ENCODE measurements at places on chromosomes 3 and 15.

- DNase-seq = no peak
These were observed 9.8 kb upstream of the OR5K4 start for GRCh38 chr3:98343647-98344507.

GRCh38 chr3:103977417-103977816 lies 1389.3 kb upstream of the ALCAM start:
- no peak for DNase-seq

DNA sequence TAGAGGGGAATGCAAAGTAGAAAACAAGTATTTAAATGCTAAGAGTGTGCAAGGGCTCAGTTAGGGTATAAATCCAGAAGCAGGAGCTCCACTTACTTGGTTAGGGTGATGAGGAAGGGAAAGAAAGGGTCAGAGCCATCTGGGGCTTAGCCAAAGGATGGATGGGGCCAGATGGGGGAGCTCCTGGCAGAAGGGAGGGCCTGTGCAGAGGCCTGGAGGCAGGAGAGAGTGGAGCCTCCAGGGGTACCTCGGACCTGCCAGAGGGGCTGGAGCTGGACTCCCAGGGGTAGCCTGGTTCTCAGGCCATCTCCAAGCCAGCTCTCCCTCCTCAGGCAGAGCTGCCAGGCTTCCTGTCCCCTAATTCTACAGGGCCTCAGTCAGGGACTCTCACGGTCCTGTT lies 506.3 kb downstream of the SHQ1 start:
- peak; percentile 28 for DNase-seq

- no peak for DNase-seq
These were observed 76.1 kb upstream of the CMSS1 start for GRCh38 chr3:99741588-99741987.

DNA sequence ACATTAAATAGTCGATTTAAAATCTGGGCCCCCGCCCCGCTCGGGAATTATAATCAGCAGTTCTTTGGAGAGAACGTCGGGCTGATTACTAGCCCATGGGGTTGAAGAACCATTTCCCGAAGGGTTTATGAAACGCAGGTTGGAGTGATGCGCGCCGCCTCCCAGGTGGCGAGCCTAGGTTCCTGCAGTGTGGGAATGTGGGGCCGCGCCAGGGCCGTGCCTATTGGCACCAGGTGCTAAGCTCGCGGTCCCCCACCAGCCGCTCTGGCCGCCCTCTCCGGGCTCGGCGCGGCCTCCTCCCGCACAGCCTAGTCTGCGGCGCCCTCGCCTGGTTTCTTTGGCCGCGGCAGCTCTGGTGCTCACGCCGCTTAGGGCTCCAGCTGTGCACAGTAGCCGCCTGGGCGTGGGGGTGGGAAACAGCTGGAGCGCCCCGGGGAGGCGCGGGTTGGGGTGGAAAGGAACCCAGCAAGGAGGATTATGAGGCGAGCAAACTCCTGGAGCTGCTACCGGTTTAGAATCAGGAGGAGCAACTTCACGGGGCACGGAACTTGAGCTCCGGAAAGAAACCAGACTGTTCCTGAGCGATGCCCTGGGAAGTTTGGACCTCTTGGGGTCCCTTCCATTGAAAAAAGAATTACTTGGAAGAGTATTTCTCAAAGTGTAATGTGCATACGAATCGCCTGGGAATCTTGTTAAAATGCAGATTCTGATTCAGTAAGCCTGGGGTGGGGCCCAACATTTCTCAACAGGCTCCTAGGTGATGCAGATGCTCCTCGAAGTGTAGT lies 5.6 kb upstream of the MECOM start:
- DNase-seq = peak; percentile 67

DNA sequence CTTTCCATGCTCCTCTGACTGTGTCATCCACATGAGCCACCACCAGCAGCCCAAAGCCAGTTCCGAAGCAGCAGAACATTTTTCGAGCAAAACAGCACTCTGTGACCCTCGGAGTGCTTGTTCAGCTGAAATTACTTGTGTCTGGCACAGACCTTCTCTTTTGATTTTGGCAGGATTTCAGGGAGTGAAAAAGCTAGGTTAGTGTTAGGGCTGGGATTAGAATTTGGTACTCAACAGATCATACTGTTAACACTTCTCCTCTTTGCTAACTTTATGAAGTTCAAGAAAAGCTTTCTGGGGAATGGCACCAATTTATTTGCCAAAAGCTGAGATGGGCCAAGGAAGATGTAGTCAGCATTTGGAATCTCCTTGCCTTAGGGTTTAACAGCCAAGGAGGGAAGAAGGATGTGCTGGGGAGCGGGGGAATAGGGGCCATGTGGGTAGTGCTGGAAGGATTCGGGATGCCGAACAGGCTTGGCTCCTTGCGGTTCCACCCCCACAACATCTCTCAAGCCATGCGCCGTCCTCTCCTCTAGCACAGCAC lies 55.1 kb upstream of the TRA2B start:
- DNase-seq = no peak

- DNase-seq = peak; percentile 64
These were observed at the start of gene FAM81A for GRCh38 chr15:59437817-59438624. FAM81A (plus strand) TSS chr15:59438186; CDS start chr15:59458627, 20,441 bp downstream.

GRCh38 chr15:90001683-90002427 lies 731 bp downstream of the ZNF710 start:
- peak; percentile 76 for DNase-seq

DNA sequence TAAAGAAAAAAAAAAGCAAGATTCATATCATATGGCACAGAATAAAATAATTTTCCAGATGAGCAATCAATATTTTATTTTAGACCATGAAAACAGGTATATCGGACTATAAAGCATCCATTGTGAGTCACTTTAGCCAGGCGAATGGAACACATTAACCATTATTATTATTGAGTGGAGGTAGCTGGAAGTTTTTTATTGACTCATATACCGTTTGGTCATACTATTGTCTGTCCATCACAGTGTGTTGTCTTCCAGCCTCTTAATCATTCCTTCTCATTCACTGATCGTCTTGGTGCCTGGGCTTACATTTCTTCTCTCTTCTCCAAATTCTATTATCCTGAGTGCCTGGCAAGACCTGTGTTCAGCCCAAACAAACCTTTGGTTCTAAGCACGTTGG lies 634.8 kb downstream of the MECOM start:
- no peak for DNase-seq

GRCh38 chr3:39079530-39079929 lies 27.7 kb downstream of the WDR48 start:
- DNase-seq = no peak

DNA sequence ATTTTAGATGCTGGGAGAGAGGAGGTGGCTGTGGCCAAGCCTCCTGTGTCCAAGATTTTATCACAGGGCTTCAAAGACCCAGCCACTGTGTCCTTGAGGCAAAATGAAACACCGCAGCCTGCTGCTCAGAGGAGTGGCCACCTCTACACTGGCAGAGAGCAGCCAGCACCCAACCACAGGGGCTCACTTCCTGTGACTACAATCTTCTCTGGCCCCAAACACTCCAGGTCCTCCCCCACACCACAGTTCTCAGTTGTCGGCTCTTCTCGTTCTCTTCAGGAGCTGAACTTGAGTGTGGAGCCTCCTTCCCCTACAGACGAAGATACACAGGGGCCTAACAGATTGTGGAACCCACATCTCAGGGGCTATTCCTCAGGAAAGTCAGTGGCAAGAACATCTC lies 45.6 kb downstream of the CDAN1 start:
- no peak for DNase-seq

- no peak for DNase-seq
These were observed 27.0 kb upstream of the APH1B start for GRCh38 chr15:63250312-63250965.

GRCh38 chr15:90618330-90619125 lies 88.8 kb downstream of the CRTC3 start:
- DNase-seq = no peak

- no peak for DNase-seq
These were observed 81.2 kb downstream of the CHD2 start for GRCh38 chr15:92981333-92981732.

DNA sequence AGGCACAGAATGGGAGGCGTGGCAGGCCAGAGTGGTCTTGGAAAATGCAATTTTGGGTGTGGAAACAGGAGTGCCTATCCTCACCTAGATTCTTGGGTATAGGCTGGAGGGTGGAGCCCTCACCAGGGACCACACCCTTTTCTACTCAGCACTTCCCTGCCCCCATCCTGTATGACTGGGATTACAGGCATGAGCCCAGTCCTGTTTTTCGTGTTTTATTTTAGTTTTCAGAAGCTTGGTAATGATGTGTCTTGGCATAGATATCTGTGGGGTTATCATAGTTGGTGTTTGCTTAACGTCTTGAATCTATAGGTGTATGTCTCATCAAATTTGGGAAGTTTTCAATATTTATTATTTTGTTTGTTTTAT lies 248.7 kb upstream of the CBLB start:
- DNase-seq = no peak

DNA sequence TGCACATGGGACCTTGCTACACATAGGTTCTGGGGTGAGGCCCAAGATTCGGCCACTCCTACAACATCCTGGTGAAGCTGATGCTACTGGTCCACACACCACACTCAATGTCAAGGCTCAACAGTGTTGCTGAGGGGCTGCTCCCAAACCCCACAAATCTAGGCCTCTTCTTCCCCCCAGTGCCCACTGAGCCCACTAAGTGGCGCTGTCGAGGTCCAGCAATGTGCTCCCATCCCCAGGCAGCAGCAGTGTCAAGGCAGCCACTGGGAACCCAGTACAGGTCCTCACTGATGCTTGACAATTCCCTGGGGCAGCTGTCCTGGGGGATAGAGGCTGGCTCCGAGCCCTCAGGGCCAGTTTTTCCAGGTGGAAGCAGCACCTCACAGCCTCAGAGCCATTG lies 21.5 kb downstream of the SCN5A start:
- DNase-seq = peak; percentile 35
